ENCODE measurements at places on chromosomes 5 and 9.

- peak; percentile 96 for DNase-seq
Observed at GRCh38 chr5:141778206-141778605, 96.2 kb upstream of the ARAP3 start.

DNA sequence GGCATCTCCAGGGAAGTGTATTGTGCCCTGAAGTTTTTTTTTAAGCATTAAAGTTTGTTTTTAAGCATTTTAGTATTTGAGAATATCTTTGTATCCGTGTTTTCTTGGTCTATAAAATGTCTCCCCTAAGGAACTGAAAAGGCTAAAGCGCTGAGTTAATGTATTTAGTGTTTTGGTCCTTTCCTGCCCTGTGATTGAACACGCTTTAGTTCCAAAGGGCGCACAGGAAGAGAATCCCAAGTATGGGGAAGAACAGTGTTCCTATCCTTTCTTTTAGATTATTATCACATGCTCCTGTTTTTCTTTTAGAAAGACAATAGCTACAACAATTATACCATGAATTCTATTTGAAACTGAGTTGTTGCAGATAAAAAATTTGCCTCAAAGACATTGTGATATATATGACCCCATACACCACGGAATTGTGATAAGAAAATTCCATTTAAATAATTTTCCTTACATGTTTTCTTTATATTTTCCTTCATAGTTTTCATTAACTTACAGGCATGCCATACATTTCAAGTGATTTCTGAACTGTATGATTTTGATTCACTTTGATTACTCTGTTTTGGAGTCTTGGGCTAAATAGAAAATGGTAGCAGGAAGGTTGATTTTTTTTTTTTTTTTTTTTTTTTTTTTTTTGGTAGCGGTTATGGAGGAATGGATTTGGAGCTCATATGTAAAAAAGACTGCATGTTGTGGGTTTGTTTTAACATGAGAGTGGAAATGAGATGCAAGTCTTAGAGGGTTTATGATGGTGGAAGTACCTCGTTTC lies 3.1 kb downstream of the HSPA4 start:
- DNase-seq, result no peak

GRCh38 chr5:141384471-141385267 lies 2.1 kb downstream of the PCDHGA7 start:
- DNase-seq, result no peak

GRCh38 chr9:82923912-82924605 lies 138.9 kb downstream of the RASEF start:
- no peak for DNase-seq

Data from Karpas-422 (cell line).